Stimulated activated CD4-positive, alpha-beta T cell treated with anti-CD3 and anti-CD28 coated beads, Interleukin-2, amount 100 ng/mL, for 48 hours (primary cell): ENCODE measurements at places on chromosomes 11 and 22.
A peak's percentile ranks its signal among the peaks of the same experiment; 100 is the strongest.

- DNase-seq: peak; percentile 72
Observed at GRCh38 chr22:41532908-41533825, 11.1 kb downstream of the POLR3H start.

DNA sequence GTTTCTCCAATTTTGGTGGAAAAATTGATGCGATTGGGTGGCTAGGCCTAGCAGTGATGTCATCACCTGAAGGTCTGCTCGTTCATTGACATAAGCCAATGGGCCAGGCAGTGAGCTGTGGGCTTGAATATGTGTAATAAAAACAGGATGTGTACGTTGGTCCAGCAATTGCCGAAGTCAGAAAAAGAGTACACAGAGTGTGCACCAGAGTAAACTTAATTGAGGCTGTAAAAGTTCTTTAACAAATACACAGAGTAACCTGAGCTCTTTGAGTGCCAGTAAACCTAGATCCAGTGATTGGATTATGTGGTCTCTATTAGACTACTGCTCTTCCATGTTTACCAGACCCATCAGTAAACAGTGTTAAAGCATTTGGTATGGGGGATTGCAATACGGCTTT, 13.0 kb upstream of the GLYATL1 start:
- DNase-seq: no peak

GRCh38 chr22:40876907-40877306, 15.0 kb upstream of the DNAJB7 start:
- DNase-seq: no peak

GRCh38 chr11:108568195-108568858, 25.2 kb downstream of the EXPH5 start:
- no peak for DNase-seq

- DNase-seq: no peak
Observed at GRCh38 chr11:113771964-113772363, 1.5 kb downstream of the ZW10 start.

GRCh38 chr11:124778281-124778680, 16.2 kb upstream of the ESAM start:
- DNase-seq: no peak

DNA sequence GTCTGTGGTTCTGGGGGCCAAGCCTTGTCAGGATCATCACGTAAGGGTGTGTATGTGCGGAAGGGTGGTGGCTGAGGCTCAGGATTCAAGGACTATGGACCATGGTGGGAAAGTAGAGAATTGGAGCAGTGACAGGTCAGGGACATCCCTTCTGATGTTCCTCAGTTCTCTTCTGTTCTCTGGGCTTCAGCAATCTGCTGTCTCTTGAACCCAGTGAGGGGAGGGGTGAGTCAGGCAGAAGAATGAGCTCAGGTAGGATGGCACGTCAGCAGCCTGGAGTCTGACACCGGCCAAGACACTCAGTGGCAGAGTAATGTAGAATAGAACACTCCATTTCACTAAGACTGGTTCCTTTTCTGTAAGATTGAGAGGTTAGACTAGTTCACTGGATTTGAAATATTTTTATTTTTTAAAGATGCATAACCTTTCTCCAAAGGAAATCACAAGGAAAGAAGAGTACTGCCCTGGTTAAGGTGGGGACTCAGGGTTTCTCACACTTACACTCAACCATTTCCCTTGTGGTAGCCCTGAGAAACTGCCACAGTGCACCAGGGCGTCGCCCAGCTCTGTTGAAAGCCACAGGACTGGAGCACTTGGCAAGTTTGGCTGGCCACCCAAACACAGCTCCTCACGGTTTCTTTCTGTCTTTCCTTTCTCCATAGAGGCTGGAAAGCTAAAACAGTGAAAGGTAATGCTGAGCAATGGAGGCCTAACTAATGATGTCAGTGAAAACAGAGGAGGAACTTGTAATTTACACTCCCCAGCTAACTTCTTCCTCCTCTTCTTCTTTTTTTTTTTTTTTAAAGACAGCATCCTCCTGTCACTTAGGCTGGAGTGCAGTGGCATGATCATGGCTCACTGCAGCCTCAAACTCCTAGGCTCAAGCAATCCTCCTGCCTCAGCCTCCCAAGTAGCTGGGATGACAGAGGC, 23.1 kb upstream of the MICAL2 start:
- peak; percentile 22 for DNase-seq

GRCh38 chr11:96257036-96257435, 86.0 kb downstream of the MAML2 start:
- DNase-seq: no peak

GRCh38 chr11:83692675-83693074, 406.5 kb upstream of the CCDC90B start:
- DNase-seq: no peak

DNA sequence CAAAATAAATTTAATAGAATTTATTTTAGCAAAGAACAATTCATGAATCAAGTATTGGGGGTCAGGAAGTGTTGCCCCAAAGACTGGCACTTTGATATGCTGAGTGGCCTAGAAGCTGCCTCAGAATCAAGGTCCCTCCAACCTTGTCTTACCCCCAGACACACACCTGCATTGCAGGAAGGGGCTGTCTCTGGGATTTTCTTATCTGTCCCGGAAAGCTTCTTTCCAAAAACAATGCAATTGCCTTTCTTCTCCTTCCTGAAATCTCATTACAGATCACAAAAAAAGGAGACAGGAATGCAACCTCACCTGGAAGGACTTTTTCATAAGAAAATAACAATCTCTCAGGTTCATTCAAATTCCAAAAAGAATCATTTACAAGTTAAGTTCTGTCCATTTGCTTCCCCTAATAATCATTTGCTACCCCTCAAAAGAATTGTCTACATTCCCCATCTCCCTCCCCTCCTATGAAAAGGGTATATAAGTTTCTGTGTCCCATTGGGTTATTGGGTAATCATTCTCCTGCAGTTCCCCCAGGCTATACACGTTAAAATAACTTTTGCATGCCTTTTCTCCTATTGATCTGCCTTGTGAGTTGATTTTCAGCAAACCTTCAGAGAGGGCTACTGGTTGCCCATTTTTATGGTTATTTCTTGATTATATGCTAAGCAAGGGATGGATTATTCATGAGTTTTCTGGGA, 21.3 kb downstream of the OR10A6 start:
- DNase-seq: no peak

- DNase-seq: no peak
Observed at GRCh38 chr11:91755526-91755925, 469.1 kb upstream of the FAT3 start.

DNA sequence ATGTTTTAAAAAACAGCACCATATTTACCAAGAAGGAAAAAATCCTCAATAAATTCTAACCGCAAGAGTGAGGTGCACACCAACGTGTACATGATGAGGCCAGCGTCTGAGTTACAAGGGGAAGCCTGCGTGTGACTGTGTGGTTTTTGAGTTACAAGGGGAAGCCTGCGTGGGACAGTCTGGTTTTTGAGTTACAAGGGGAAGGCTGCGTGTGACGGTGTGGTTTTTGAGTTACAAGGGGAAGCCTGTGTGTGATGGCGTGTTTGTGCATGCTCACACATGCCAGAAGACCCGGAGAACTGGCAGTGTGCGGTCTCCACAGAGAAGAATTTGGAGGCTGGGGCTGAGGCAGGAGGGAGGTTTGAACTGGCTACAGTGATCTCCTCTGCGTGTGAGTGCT, 1376.4 kb downstream of the TBC1D22A start:
- DNase-seq: no peak

- DNase-seq: no peak
Observed at GRCh38 chr22:50403701-50404101, 60.6 kb downstream of the PPP6R2 start.

GRCh38 chr22:38843657-38844314, at the start of gene NPTXR:
TSS of gene NPTXR (minus strand) at chr22:38844028.
- DNase-seq: no peak

DNA sequence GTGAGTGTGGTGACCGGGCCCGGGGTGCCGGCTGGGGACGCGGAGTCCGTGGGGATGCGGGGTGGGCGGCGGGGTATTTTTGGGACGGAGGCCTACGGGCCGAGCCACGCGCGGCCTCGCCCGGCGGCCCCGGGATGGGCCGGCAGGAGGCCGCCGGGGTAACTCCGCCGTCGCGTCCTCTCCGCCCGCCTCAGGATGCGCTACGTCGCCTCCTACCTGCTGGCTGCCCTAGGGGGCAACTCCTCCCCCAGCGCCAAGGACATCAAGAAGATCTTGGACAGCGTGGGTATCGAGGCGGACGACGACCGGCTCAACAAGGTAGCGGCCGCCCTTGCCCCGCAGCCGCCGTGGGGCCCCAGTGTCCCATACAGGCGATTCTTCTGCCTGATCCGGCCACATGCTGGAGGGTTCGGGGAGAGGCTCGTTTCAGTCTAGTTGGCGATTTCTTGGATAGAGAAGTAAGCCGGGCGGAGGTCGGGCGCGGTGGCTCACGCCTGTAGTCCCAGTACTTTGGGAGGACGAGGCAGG, 337 bp downstream of the RPLP2 start:
- no peak for DNase-seq

GRCh38 chr22:21703684-21704316, 31.8 kb downstream of the YPEL1 start:
- no peak for DNase-seq

GRCh38 chr11:57461841-57462489, 1.6 kb downstream of the RTN4RL2 start:
- DNase-seq: no peak

DNA sequence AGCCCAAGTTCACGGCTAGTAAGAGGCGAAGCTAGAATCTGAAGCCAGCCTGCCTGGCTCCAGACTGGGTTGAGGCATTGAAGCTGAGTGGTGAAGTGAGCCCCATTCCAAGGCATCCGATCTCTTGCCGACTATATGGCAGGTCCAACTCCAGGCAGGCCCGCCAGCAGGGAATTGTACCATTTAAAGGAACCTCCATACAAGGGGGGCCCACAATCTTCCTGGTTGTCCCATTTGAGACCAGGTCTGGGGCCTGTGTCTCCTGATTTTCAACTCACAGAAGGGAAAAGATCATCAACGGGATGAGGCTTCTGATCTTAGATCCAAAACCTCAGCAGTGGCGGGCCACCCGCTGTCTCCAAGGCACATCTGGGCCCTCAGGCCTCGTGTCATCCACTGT, 4.1 kb downstream of the SCN2B start:
- DNase-seq: no peak

DNA sequence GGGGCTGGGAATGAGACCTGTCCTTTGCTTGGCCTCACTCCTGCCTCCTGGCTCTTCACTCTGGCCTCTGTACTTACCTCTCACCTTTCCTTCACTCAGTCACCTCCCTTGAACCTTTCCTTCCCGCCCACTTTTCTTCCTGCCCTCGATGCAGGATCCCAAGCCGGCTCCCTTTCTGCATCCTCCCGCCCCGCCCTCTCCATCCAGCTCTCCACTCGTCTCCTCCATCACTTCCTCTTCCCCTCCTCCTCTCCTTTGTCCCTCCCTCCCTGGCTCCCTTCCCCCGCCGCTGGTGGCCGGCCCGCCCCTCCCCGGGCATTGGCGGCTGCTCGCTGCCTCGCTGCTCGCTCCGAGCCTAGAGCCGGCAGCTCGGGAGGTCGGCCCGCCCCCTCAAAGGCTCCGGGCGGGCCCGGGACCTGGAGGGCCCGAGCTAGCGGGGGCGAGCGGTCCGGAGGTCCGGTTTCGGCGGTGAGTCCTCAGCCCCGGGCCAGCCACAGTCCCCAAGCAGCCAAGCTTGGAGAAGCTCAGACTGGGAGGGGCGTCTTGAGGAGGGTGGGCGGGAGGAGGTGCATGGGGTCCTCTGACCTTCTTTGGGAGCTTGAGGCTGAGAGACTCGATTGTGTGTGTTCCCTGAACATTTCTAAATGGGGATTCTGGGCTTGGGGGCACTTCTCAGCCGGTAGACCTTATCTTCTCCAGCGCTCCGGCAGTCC, 13.8 kb downstream of the PHLDB1 start:
- DNase-seq: peak; percentile 10

DNA sequence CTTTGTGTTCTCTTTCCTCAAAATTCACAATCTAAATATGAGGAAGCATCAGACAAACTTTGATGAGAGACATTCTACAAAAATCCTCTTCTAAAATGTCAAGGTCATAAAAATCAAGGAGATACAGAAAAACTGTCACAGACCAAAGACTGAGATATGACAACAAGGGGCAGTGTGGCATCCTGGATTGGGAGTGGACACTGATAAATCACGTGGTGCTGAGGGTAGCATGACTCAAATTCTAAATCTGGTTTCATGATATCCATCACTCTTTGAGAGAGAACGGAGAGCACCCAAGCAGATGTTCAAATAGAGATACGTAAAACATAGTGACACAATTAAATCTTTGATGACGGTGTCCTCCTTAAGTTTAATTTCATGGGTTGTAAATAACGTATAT, 13.0 kb upstream of the CARD18 start:
- no peak for DNase-seq

GRCh38 chr11:113952588-113952987, 22.3 kb upstream of the HTR3A start:
- DNase-seq: no peak
